ENCODE measurements at places on chromosomes 4 and X. TPM values are rescaled to one million over a fixed set of nuclear protein-coding genes. Genes with fewer than 3 reads are reported as not detected.

DNA sequence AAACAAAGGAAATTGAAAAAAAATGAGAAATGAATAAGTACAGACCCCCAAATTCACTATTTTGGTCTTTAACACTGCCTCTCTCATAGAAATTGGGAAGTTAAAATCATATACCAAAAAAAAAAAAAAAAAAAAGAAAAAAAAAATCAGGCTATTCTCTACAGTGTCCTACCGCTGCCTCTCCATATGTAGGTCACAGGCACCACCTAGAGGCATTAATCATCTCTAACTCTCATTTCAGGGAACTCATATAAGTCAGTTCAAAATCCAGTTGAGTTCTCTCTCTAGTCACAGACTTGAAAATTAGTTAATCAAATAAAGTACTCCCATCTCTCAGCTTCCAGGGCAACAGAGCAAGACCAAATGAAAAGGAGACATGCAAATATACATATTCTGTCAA lies 47.9 kb downstream of the COX18 start:
- H3K27ac ChIP-seq = no peak overlapping the region
- no peaks in the 10 kb centered on the region for H3K36me3 ChIP-seq
- no peaks in the 10 kb centered on the region for H3K27me3 ChIP-seq
- no peak for DNase-seq
- H3K4me1 ChIP-seq = no peaks in the 10 kb centered on the region

- H3K27me3 ChIP-seq = no peaks in the 10 kb centered on the region
- no peak overlapping the region for H3K27ac ChIP-seq
- H3K36me3 ChIP-seq = peaks cover 38% of the 10 kb centered on the region
- DNase-seq = no peak
- no peak overlapping the region for H3K4me3 ChIP-seq
These were observed 21.3 kb downstream of the QDPR start for GRCh38 chr4:17490575-17491059.

- DNase-seq = no peak
- no peak overlapping the region for H3K27ac ChIP-seq
- peaks cover 24% of the 10 kb centered on the region for H3K36me3 ChIP-seq
- H3K4me3 ChIP-seq = no peak overlapping the region
- H3K27me3 ChIP-seq = no peaks in the 10 kb centered on the region
These were observed 14.4 kb downstream of the GEMIN8 start for GRCh38 chrX:14015294-14015693.

DNA sequence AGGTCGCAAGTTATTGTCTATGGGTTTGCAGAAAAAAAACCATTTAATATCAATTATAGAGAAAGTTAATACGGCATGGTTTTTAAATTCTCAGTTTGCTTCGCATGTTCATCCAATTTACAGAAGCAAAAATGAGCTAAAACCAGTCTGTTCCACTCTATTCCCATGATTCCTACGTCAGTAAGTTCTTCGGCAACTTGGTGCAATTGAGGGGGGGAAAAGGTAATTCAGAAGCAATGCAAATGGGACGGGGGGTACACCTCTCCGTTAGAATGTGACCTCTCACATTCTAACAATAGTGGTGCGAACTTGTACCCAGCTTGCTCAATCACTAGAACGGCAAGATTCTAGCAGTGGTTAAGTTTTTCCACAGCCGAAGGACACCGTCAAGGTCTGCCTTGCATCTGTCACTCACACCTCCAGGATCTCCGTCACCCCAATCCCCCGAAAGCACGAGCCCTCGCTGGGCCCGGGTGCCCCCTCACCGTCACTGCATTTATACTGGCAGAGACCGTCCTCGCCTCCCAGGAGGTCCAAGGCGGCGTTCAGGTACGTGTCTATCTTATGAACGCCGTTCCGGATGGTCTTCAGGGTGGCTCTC lies 653 bp downstream of the PLA2G12A start:
- DNase-seq = no peak
- H3K36me3 ChIP-seq = no peaks in the 10 kb centered on the region
- H3K27me3 ChIP-seq = peaks cover 2% of the 10 kb centered on the region
- H3K4me3 ChIP-seq = peak overlapping the region; percentile 81

Gene L1CAM
- not detected for polyA plus RNA-seq

Gene GLRA3
- polyA plus RNA-seq = not detected

Measured in CD4-positive, CD25-positive, alpha-beta regulatory T cell (primary cell).